ENCODE measurements at places on chromosomes 12 and 14.

DNA sequence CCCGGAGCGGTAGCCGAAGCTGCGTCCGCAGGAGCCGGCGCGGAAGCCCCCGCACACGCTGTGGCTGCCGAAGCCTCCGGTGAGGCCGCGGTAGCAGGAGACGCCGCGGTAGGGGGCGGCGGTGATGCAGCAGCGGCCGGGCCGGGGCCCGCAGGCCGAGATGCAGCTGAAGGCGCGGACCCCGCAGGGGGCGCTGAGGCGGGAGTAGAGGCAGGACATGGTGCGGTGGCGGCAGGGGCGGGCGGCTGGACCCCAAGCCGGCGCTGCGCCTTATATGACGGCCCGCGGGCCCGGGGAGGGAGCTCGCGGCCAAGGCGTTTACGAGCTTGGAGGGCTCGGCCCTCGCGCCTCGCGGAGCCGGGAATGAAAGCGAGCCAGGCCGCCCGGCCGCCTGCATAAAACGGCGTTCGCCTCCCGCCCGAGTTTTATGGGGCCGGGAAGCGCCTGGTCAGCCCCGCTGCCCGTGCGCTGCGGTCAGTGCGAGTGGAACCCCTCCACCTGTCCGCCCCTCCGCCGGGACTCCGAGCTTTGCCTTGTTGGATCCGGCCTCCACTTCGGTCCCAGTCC, 16.0 kb upstream of the KRT86 start:
- no peak for DNase-seq

- no peak for DNase-seq
Observed at GRCh38 chr14:81176241-81176640, 44.5 kb downstream of the GTF2A1 start.

GRCh38 chr14:75422169-75422568, 5.7 kb upstream of the JDP2 start:
- no peak for DNase-seq

DNA sequence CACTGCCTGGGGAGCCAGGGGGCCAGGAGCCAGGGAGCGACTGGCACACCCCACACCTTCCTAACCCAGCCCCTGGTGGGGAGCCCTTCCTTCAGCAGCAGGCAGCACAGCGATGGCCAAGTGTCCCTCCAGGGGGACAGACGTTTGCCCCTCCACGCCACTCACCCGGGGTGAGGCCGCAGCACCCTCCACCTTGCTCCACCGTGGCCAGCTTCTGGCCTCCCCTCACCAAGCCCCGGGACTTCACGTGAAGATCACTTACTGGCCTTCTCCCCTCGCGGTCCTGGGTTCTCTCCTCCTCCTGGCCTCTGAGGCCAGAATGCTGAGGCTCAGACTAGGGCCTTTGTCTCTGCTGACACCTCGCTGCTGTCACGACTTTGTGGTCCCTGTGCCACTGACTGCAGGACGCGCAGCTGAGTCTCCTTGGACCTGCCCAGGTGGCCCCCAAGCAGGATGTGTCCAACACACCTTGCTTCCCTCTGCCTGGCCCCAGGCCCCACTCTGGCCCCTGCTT, 3.5 kb upstream of the ASPG start:
- no peak for DNase-seq

GRCh38 chr12:107906707-107907106, 132.2 kb downstream of the ASCL4 start:
- DNase-seq: no peak

DNA sequence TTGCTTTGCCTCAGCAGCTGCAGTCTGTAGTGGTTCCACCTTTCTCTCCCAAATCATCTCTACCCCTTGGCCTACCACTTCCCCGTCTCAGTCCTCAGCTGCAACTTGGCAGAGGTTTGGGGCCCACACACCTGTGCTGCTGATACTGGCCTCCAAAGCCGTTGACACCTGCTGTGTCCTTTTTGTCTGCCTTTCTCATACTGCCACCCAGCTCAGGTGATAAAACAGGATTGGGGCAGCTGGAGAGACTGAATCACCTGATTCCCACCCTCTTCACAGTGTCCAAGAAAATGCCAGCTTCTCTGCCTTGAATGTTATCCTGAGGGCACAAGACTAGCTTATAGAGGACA, 103.7 kb downstream of the ETV6 start:
- no peak for DNase-seq

- no peak for DNase-seq
Observed at GRCh38 chr14:24390701-24391468, 7.9 kb upstream of the NYNRIN start.

- DNase-seq: no peak
Observed at GRCh38 chr14:84420221-84420620, 1109.7 kb upstream of the FLRT2 start.

DNA sequence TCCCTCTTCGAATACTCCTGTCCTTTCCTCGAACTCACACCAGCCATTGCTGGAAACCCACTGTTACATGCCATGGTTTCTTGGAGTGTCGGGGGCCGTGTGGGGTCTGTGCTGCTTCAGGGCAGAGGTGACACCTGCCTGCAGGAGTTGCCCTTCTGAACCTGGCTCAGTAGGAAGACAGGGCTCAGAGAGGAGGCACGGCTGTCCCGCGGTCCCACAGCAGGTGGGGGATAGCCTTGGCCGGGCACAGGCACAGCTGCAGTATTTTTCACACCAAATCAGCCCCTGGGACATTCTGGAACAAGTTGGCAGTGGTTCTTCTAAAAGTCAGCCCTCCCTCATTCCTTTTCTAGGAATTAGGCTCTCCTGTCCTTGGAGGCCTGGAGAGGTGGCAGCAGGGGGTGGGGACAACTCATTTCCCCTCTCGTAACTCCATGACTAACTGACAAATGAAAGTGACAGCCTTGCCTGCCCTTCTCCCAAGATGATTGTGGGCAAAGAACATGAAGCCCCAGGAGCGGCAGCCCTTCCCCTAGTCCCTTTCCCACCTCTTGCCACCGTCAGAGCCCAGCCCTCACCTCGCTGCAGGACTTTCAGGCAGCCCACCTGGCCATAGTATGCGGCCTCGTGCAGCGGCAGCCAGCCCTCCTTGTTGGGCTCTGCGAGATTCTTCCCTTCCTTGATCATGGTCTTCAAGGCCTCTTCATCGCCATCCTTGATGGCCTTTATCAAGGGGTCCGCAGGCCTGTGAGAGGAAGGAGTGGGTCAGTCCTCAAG, 22.4 kb downstream of the ASB2 start:
- DNase-seq: no peak

DNA sequence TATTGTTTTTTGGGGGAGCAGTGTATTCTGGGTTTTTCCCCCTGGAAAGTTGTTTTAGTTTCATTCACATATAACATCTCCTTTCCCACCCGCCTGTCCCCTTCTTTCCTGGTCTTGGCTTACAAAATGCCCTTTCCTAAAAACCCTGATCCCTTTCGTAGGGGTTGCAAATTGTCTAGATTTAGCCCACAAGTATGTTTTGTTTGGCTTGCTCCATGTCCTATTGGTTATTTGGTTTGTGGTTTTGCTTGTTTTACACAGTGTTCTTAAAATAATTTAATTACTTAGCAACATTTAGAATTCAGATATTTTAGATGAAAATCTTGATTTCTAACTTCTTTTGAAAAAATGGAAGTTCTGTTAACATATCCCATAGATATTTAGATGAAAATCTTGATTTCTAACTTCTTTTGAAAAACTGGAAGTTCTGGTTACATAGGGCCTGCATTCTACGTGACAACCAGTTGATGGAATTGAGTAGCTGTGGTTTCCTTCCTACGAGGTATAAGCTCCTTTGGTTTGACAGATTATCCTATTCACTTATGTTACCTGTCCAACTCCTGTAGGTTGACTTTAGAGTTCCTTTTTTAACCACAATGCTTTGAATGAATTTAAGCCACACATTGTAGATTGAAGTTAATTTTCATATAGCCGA, 89.2 kb upstream of the TMEM263 start:
- DNase-seq: no peak

DNA sequence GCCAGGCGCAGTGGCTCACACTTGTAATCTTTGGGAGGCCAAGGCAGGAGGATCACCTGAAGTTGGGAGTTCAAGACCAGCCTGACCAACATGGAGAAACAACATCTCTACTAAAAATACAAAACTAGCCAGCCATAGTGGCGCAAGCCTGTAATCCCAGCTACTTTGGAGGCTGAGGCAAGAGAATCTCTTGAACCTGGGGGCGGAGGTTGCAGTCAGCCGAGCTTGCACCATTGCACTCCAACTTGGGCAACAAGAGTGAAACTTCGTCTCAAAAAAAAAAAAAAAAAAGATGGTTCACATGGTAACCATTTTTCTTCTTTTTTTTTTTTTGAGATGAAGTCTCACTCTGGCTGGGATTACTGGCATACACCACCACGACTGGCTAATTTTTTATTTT, 35.3 kb downstream of the SLC2A14 start:
- no peak for DNase-seq

DNA sequence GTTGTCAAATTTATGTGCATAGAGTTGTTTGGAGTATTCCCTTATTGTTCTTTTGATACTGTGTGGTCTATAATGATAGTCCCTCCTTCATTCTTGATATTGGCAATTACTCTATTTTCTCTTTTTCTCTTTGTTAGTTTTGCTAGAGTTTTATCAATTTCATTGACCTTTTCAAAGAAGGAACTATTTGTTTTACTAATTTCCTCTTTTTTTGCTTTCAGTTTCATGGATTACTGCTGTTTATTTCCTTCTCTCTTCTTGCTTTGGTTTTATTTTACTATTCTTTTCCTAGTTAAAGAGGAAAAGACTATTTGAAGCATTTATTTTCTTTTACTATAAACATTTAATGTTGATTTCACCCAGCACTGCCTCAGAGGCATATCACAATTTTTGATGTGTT, 250.9 kb upstream of the PELI2 start:
- DNase-seq: no peak

- no peak for DNase-seq
Observed at GRCh38 chr12:11545484-11546330, 103.8 kb upstream of the ETV6 start.

DNA sequence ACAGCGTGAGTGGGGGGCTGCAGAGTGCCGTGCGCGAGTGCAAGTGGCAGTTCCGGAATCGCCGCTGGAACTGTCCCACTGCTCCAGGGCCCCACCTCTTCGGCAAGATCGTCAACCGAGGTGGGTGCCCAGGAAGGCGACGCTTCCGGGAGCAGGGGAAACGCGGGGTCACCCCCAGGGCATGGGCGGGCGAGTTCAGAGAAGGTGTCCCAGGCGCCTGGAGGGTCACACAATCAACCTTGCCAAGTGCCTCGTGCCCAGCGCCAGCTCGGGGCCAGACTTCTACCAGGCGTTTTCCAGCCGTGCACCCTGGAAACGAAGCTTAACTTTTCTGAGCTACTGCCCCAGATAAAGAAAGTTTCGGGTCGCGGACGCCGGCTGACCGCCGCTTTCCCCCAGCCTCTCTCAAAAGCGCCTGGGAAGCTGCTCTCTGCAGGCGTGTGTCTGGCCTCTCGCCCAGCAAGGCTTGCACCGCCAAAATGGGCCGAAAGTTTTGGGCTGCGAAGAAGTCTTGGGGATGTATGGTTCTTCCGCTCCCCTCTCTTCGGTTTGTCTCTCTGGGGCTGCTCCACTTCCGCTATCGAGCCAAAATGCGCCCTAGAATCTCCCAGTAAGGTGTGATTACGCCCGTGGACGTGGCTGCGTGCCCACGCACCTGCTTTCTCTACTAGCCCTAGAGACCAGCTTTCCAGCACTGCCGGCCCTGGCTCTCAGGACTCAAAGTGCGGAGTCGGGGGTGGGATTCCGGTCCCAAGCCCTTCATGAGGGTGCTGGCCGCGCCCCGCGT, 1.7 kb downstream of the WNT1 start:
- no peak for DNase-seq

- no peak for DNase-seq
Observed at GRCh38 chr12:48077111-48077510, 28.8 kb downstream of the SENP1 start.

DNA sequence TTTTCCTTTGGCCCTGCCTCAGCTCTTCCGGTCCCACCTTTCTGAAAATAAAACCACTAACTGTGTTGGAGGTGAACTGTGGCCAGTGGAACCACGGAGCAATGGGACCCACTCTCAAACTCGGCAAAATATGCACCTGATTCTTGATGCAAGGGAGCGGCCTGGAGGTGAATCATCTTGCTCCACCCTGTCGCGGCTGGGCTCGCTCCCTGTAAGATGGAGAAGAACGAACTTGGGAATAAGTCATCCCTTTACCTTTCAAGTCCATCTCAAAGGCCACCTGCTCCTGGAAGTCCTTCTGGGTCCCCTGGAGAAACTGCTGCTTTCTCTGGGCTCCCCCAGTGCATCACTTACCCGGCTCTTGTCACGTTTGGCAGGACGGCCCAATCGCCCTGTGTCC, 309.9 kb downstream of the BCL11B start:
- no peak for DNase-seq

GRCh38 chr14:39232554-39233415, 930 bp upstream of the MIA2 start:
- DNase-seq: no peak

- DNase-seq: no peak
Observed at GRCh38 chr14:100616854-100617409, 29.7 kb upstream of the BEGAIN start.

DNA sequence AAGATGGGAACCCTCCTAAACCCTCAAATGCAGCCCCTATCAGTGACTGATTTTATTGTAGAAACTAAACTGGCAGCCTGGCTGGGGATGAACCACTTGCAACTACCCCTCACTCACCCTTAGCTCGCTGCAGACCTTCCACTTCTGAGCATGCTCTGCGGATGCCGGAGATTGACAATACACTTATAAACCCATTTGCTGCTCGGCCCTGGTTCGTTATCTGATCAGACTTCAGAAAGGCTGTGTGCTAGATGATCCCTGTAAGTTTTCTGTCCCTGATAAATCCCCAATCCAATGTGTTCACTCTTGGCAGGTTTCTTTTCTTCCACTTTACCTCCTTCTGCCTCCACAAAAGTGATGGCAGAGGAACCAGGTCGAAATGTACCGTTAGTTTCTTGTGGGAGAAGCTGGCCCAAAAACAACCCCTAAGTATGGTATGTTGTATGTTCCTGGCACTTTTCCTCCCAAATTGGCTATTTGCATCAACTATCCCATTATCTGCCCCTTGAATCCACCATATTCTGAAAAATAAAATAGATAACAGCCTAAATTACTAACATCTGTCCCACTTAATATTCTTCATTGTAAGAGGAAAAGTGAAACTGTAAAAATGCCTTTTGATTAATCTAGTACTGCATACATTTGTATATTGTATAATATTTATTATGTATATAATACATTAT, 18.8 kb downstream of the RPH3A start:
- no peak for DNase-seq

GRCh38 chr12:99852666-99853065, 132.1 kb downstream of the ANKS1B start:
- DNase-seq: no peak

- no peak for DNase-seq
Observed at GRCh38 chr14:95701846-95702221, 12.1 kb downstream of the TCL1A start.

- no peak for DNase-seq
Observed at GRCh38 chr12:76255281-76255680, 92.9 kb downstream of the BBS10 start.

DNA sequence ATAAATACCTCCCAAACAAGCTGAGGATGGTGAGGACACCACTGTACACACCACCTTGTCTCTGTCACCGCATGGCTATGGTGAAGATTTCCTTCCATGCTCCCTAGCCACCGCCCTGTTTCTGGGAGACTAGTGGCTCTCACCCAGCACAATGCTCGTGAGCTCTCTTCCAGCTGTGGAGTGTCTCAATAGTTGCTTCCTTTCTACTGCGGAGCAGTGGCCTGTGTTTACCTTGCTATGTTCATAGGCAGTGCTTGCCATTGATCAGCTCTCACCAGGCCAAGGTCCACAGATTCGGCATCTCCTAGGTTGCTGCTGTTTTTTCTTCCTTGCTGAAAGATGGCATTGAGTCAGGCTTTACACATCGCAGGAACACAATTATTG, 313.6 kb upstream of the RTL1 start:
- DNase-seq: no peak
